SK-N-SH (cell line): ENCODE measurements at places on chromosomes 7 and 10. TPM values are rescaled to one million over a fixed set of nuclear protein-coding genes. Genes with fewer than 3 reads are reported as not detected.

HOXA4 gene
- not detected in 2 replicates for polyA plus RNA-seq

SPRN gene
- 0.78 and 1.2 TPM in 2 replicates for polyA plus RNA-seq

NAT16 gene
- 0.64 and 0.68 TPM in 2 replicates for polyA plus RNA-seq

CDH23 gene
- polyA plus RNA-seq = 0.03 and 0.18 TPM in 2 replicates

ZNF853 gene
- 15.9 and 17.6 TPM in 2 replicates for polyA plus RNA-seq

NEURL1 gene
- polyA plus RNA-seq = 0.05 and 0.19 TPM in 2 replicates

MEOX2 gene
- not detected in 2 replicates for polyA plus RNA-seq

PCLO gene
- polyA plus RNA-seq = 0.51 and 0.76 TPM in 2 replicates

ADARB2 gene
- 0.06 TPM in 1 of 2 replicates, not detected in the other for polyA plus RNA-seq

COL1A2 gene
- polyA plus RNA-seq = 4.5 and 11.4 TPM in 2 replicates

SEMA3D gene
- polyA plus RNA-seq = 30.1 and 48.7 TPM in 2 replicates

DENND11 gene
- polyA plus RNA-seq = 5.5 and 8.0 TPM in 2 replicates

CYP2C8 gene
- 0.02 TPM in 1 of 2 replicates, not detected in the other for polyA plus RNA-seq

ADAM22 gene
- polyA plus RNA-seq = 3.0 and 4.8 TPM in 2 replicates

HABP2 gene
- polyA plus RNA-seq = not detected in 2 replicates

TMEM229A gene
- polyA plus RNA-seq = 0.35 and 0.88 TPM in 2 replicates

MOSPD3 gene
- 30.0 and 61.7 TPM in 2 replicates for polyA plus RNA-seq

FAM180A gene
- polyA plus RNA-seq = 0.08 and 0.10 TPM in 2 replicates

TRIM24 gene
- 5.3 and 6.5 TPM in 2 replicates for polyA plus RNA-seq

PIK3CG gene
- not detected in 2 replicates for polyA plus RNA-seq

JAZF1 gene
- 1.3 and 1.7 TPM in 2 replicates for polyA plus RNA-seq

NPFFR1 gene
- not detected in 2 replicates for polyA plus RNA-seq

SYT15B gene
- polyA plus RNA-seq = not detected in 2 replicates

IRF5 gene
- polyA plus RNA-seq = 0.62 and 1.0 TPM in 2 replicates

LIPK gene
- polyA plus RNA-seq = not detected in 2 replicates

OPN1SW gene
- 0.05 TPM in 1 of 2 replicates, not detected in the other for polyA plus RNA-seq

MMP21 gene
- 0.02 TPM in 1 of 2 replicates, not detected in the other for polyA plus RNA-seq

ADAMTS14 gene
- polyA plus RNA-seq = 1.1 and 1.2 TPM in 2 replicates

AKR1D1 gene
- polyA plus RNA-seq = not detected in 2 replicates
